Mesothelial cell of epicardium (in vitro differentiated cells): ENCODE measurements at places on chromosomes 2 and 18.

- no peak for DNase-seq
These were observed 53.9 kb upstream of the GCFC2 start for GRCh38 chr2:75764611-75765010.

- DNase-seq, result no peak
These were observed 420.9 kb upstream of the POU3F3 start for GRCh38 chr2:104432991-104433390.

GRCh38 chr2:178514664-178515063 is 34.4 kb downstream of the PLEKHA3 start:
- DNase-seq, result no peak

- no peak for DNase-seq
These were observed 1092.3 kb downstream of the BCL11A start for GRCh38 chr2:59461127-59461526.

GRCh38 chr18:60905699-60906098 is 427.5 kb upstream of the CDH20 start:
- no peak for DNase-seq

DNA sequence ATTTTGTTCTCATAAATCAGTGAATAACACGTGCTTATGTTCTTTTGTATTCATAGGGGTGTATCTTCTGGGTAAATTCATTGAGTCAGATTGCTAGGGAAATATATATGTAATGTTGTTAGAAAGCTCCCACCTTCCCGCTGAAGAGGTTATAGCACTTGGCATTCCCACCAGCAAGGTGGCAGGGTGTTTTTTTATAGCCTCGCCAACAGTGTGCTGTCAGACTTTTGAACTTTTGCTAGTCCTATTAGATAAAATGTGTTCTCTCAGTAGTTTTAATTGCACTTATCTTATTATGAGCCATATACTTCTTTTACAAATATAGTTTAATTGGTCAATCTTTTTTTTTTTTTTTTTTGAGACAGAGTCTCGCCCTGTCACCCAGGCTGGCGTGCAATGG is 31.0 kb downstream of the MRPS9 start:
- no peak for DNase-seq

DNA sequence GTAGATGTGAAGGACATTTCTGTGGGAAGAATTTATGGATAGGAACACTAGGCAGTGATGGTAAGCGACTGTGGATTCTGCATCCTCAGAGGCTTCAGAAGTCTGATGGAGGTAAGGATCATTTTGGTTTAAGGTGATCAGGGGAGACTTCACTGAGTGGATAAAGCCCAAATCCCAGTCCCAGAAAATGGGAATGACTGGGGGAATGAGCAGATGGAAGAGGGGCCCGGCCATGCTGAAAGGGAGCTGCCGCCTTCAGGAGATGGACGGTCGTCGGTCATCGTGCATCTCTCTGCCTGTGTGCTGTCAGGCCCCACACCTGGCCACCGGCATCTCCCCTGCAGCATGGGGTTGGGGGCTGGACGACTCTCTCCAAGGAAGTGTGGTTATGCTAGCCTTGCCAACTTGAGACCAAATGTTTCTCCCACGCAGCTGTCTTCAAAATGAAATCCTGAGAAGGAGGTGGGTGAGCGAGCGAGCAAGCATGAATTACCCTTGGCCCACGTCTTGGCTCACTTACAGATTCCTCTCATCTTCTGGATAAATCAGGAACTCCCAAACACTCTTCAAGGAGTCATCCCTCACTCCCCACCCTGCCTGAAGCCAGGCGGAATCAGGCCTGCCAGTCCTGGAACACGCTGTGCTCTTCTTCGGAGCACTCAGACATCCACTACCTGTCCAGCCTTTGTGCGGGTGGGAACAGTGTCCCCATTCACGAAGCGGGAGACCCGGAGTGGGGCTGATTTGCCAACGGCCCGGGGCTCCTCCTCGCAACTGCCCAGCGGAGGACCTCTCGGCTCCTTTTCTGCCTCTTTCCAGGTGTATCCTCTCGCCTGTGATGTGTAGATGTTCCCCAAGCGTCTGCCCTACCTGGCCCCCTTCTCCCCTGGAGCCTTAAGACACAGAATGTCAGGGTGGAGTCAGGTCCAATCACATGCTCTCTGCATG is 85.6 kb downstream of the PRKCE start:
- DNase-seq, result no peak

GRCh38 chr2:28430788-28431418 is 38.2 kb downstream of the FOSL2 start:
- no peak for DNase-seq

- DNase-seq, result no peak
These were observed at the start of gene SIX3 for GRCh38 chr2:44941551-44942234. SIX3 (plus strand) TSS chr2:44941702; CDS start chr2:44942105, 403 bp downstream.

- DNase-seq, result no peak
These were observed 71.8 kb downstream of the MGAT5 start for GRCh38 chr2:134325696-134326095.

DNA sequence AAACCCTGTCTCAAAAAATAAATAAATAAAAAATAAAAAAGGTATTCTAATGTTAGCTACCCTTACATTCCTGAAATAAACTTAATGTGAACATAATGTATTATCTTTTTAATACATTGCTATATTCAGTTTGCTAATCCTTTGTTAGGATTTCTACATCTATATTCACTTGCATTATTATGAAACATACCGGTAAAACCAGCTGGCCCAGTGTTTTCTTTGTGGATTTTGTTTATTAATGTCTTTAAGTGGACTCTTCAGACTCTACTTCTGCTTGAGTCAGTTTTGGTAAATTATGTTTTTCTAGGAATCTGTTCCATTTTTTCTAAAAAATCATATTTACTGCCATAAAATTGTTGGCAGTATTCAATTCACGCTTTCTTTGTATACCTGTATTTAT is 34.5 kb downstream of the PTPN2 start:
- no peak for DNase-seq

DNA sequence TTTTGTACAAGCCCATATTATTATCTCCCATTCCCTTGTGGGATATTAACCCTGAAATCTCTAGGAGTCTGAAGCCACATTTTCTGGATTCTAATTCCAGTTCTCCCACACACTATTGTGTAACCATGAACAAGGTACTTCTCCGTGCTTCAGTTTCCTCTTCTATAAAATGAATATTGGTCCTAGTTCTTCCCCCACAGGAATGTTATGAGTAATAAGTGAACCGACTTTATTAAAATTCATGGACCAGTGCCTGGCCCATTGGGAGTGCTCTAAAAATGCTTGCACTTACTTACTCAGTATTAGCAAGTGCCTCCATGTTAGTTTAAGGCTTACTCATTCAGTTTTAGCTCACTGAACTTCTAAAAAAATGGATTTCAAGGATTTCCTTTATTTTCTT is 1.4 kb upstream of the ACMSD start:
- no peak for DNase-seq

DNA sequence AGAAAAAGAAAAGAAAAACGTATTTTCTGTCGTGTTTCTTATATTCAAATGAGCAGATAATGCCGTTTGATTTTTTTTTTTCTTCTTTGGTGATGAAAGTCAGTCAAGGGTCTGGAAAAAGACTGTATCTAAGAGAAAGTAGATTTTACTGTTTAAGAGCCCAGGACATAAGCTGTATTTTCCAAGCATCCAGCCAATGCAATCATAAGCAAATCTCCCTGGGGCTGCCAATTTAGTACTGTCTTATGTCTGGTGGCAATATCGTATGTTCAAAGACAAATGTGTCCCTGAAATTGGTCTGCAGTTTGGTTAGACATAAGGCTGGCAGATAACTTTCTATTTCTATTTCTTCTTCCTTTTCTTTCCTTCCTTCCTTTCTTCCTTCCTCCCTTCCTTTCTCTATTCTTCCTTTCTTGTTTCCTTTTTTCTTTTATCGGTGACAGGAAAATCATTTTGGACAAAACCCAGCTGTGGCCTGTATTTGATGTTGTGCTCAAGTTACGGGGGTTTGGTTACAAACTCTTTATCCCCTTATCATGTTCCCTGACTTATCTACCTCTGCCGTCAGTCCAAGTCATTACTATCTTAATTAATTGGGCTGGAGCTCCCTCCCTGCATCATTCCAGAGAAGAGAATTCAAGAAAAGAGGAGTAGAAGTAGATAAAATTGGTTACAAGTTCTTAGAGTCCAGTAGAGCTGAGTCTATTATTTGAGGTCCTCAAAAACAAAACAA is 683.4 kb upstream of the FSHR start:
- DNase-seq, result no peak

- no peak for DNase-seq
These were observed 9.5 kb downstream of the INPP1 start for GRCh38 chr2:190352668-190353536.

GRCh38 chr2:234615643-234616356 is 118.9 kb upstream of the ARL4C start:
- DNase-seq, result no peak

GRCh38 chr2:160392201-160392600 is 101.4 kb downstream of the RBMS1 start:
- DNase-seq, result no peak

DNA sequence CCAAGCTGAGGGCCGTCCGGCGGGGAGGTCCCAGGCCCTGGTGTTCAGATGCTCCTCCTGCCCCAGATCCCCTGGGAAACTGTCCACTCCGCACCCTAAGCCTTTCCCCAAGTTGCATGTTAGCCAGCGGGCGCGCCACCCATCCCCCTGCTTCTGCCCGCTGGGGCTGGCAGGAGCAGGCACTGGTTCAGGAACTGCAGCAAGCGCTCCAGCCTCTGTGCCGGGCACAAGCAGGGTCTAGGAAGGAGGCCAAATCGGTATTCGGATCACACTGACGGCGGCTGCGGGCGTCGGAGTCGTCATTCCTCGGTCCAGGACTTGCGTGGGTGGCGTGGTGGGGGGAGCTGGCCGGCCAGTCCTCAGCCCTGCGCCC is 53.7 kb downstream of the FAM168B start:
- no peak for DNase-seq

GRCh38 chr2:12005886-12006681 is 259.7 kb downstream of the LPIN1 start:
- no peak for DNase-seq

DNA sequence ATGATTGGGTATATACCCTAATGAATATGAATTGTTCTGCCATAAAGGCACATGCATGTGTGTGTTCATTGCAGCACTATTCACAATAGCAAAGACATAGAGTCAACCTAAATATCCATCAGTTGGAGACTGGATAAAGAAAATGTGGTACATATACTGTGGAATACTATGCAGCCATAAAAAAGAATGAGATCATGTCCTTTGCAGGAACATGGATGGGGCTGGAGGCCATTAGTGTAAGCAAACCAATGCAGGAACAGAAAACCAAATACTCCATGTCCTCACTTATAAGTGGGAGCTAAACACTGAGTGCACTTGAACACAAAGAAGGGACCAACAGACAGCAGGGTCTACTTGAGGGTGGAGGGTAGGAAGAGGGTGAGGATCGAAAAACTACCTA is 43.2 kb downstream of the TTC39C start:
- DNase-seq, result no peak

DNA sequence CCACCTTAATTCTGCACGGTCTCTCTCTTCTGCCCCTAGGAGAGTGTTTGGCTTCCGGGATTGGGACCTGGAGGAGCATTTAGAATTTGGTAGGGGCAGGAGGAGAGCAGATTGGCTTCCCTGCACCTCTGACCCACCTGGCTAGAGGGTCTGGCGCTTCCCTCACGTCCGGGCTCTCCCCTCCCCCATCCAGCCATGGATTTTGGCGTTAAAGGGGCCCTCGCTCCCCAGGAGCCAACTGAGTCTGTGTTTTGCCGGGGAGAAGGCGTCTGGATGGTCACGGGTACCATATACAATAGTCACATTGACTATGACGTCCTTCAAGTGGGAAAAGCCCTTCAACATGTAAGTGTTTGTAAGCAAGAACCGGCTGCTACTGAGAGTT is 6.6 kb downstream of the HOXD3 start:
- DNase-seq, result no peak

DNA sequence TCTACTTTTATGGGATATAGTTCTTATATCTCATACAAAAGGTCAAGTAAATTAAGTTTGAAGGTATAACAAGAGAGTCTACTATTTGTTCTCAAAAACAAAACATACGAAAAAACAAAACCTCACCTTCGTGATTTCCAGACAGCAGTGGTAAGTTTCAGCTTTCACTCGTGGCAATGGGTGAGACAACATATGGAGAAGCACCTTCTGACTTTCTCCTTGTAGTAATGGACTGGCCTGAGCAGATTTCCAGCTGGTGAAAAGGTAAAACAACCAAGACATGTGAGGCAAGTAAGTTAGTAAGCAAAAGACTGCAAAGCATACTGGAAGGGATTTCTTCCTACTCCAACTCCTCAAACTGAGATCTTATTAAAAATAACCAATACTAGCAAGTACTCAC is 39.6 kb downstream of the RTTN start:
- DNase-seq, result no peak
